NCI-H446 treated with DMSO at 0.1 percent for 48 hours (cell line): ENCODE measurements at places on chromosomes 3 and 15.

DNA sequence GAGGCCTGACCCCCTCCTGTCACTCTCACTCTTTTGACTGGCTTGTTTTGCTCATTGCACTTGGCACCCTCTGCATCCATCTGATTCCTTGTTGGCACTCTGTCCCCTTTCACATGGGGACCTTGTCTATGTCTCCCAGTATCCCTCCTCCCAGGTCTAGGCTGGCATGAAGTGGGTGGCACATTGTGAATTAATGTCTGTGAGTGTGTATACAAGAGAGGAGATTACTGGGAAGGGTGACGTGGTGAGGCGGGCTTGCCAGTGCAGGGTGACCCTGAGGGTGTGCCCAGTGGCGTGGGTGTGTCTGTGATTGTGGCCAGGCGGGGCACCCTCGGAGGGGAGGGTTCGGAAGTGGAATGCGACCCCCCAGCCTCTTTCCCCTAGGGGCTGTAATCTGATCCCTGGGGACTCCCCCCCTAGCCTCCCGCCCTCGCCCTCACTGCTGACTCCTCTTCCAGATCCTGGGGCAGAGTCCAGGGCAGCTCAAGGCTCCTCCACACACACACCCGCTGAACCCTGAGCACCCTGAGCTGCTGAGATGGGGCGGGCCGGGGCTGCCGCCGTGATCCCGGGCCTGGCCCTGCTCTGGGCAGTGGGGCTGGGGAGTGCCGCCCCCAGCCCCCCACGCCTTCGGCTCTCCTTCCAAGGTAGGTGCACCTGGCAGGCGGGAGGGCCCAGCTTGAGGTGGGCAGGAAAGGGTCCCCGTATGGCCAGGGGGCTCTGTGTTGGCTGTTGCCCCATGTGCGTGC, at the start of gene SEMA3B:
TSS of gene SEMA3B (plus strand) at position 445 of the 749 bp plus-strand sequence. CDS start at position 539, 94 bp downstream.
- no peak for DNase-seq

- DNase-seq = no peak
Observed at GRCh38 chr3:14242490-14243311, 64.1 kb downstream of the LSM3 start.

DNA sequence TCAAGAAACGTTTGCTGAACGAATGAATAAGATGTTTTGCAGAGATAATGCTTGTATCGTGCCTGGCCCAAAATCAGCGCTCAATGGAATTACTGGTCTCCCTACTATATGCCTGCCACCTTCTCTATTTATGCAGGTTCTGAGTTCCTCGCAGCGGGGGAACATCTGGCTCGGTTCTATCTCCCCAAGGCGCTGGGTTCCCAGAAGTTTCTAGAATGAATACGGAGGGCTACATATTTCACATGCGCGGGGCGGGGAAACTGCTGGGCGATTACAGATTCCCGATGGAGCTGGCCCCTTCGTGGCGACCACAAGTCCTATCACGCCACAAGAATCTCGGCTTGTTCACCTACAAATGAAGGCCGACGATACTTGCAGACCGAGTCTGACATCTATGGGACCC, 411 bp upstream of the EIF2B5 start:
- DNase-seq = no peak

- DNase-seq = peak; percentile 5
Observed at GRCh38 chr3:377158-377561, 180.6 kb downstream of the CHL1 start.

GRCh38 chr3:18098960-18099587, 326.1 kb downstream of the SATB1 start:
- DNase-seq = peak; percentile 1

DNA sequence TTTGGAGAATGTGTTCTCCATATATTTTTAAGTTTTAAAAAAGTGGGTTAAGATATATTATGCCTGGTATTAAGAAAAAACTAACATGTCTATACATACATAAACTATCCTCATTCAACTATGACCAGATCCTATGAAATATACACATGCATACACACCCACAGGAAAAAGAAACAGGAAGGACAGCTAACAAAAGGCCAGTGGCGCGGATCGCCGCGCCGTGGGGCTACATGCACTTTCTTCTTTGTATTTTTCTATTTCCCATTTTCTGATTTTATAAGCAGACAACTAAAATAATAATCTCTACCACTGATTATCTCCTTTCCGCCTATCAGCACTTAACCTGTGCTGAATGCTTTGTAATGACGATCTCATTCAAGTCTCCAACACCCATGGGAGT, 160.1 kb downstream of the OR4M2 start:
- DNase-seq = no peak

- peak; percentile 71 for DNase-seq
Observed at GRCh38 chr3:136195258-136196063, 674 bp downstream of the MSL2 start.

DNA sequence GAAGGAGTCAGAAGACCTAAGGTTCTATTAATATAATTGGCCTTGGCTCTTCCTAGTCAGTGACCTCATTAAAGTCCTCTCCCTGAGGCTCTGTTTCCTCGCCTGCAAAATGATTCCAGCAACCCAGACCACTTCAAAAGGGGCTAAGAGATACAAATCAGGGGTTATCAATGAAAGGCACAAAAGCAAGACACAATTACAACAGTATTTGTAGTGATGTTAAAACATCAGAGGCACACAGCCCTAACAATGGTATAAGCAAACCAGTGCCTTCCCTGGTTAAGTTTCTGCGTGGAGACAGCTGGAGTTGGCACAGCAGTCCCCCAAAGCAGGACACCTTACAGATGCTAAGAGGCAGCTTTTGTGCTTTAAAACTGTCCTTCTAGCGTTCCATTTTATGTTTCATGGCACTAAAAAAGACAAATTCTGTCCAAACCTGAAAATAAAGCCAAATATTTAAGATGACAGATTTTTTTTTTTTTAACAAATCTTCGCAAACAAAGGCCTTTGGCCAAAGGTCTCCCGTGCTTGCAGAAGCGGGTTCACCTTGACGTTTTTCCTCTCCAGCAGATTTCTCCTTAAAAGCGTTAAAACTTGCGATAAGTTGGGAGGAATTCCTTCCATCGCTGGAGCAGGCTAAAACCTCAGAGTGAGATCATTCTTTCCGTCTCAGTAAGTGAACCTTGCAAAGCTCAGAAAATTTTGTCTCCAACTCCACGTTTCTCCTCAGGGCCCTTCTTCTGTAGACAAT, 999 bp downstream of the ZNF280D start:
- no peak for DNase-seq

DNA sequence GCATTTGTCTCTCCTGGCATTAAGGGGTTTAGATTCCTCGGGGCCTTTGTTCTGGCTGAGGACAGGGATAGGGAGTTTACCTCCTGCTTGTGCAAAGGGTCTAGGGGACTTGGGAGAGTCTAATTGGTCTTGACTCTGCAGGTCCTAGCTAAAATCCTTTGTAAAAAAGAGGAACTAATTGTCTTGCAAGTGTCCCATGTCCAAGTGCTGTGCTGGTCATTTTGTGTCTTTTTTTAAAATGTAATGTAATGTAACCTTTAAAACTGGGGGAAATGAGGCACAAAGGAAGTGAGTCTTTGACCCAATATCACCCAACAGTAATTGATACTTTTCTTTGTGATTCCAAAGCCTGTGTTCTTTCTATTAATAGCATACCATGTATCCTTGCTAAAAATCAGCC, 14.9 kb upstream of the C3orf80 start:
- DNase-seq = no peak

GRCh38 chr15:95196176-95196915, 965.0 kb downstream of the MCTP2 start:
- DNase-seq = no peak

- no peak for DNase-seq
Observed at GRCh38 chr15:66098022-66098363, 155.6 kb downstream of the MEGF11 start.

DNA sequence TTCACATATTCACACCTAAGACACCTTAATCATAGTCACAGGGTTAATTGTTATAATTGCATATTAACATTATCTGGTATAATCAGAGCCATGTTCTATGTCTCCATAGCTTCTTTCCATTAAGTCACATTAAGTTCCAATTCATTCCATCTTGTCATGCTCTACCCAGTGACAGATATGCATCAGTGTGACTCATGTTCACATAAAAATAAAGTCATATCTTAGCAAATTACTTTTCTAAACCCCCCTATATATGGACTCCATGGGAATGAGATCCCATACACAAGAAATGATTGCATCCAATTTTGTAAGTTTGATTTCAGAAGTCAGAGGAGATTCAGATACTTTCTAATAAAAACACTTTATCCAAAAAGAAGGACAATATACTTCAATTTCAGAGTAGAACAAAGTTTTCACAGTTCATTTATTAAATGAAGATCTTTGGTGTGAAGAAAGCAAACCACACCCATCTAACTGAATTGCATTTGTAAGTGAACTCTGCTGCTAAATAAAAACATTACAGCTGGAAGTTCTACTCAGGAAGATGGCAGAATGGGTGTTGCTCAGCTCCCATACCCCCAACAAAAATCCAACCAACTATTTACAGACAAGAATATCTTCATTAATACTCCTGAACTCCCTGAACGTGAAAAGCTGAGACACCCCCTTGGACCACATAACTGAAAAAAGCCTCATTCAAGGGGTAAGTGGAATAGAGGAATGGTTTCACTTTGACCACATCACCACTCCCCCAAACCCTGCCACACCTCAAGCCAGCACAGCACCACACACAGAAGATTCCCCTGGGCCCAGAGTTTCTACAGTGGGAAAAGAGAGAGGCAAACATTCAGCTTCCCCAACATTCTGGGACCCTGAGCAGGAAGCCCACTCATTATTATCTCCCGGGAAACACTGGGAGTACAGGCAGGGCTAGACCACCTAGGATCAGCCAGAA, 27.6 kb downstream of the THBS1 start:
- no peak for DNase-seq

- no peak for DNase-seq
Observed at GRCh38 chr3:125125821-125126245, 70.0 kb upstream of the HEG1 start.

DNA sequence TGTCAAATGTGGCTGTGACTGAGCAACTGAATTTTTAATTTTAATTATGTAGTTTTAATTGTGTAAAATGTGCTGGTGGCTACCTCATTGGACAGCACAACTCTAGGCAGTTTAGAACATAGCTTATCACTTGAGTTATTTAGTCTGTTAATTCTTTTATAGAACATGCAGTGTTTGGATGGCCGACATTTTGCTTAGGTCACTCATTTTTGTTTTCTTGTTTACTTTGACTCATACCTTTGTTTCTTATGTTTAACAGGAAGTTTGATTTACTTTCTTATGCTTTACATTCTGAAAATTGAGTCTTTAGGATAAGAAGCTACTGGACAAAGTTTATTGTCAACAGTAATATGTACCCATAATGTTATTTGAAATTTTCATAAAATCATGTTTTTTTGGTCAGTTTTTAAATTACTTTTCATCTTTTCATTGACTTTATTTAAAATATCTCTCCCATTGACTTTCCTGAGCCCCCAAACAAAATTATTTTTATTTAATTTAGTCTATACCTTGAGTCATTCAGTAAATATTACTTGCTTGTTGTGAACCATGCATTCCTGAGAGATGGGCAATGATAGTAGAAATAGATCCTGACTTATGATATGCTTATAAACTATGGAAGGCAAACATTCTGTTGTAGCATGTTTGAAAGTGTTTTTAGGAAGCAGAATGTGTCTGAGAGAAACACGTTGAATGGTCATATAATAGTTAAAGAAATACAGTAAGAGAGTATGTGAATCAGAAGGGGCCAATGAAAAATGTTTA, 60.6 kb downstream of the TCF12 start:
- DNase-seq = no peak

- DNase-seq = peak; percentile 49
Observed at GRCh38 chr3:156492801-156493261, 62.1 kb downstream of the SSR3 start.

- no peak for DNase-seq
Observed at GRCh38 chr3:109899925-109900324, 562.6 kb upstream of the DPPA4 start.

DNA sequence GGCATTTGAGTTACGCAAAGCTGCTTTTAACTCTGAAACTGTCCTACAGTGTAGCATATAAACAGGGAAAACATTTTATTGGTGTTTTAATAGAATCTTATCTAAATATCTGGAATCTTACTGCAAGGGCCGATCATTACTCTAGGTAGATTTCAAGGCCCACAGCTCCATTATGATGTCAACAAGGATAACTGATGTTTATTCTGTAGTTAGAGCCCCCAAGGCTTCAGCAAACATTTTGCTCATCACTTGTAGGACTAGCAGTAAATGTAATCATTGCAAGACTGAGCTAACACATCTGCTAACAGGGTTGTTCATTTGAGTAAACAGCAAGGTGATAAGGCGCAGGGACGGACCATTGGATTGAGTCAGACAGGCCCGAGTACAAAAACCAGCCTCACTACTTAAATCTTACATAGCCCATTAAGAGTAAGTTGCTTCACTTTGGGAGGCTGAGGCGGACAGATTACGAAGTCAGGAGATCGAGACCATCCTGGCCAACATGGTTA, 332.5 kb upstream of the TPRG1 start:
- DNase-seq = no peak

- no peak for DNase-seq
Observed at GRCh38 chr15:74780523-74781430, 1.1 kb upstream of the CSK start.

- DNase-seq = peak; percentile 16
Observed at GRCh38 chr3:43155464-43156121, 49.7 kb upstream of the POMGNT2 start.

- DNase-seq = no peak
Observed at GRCh38 chr15:88814393-88814792, 11.2 kb downstream of the ACAN start.

GRCh38 chr3:171615686-171616085, 155.5 kb upstream of the TNIK start:
- no peak for DNase-seq

GRCh38 chr15:65927545-65927944, 58.3 kb downstream of the RAB11A start:
- DNase-seq = no peak

GRCh38 chr3:17602126-17602525, 140.3 kb downstream of the TBC1D5 start:
- no peak for DNase-seq

DNA sequence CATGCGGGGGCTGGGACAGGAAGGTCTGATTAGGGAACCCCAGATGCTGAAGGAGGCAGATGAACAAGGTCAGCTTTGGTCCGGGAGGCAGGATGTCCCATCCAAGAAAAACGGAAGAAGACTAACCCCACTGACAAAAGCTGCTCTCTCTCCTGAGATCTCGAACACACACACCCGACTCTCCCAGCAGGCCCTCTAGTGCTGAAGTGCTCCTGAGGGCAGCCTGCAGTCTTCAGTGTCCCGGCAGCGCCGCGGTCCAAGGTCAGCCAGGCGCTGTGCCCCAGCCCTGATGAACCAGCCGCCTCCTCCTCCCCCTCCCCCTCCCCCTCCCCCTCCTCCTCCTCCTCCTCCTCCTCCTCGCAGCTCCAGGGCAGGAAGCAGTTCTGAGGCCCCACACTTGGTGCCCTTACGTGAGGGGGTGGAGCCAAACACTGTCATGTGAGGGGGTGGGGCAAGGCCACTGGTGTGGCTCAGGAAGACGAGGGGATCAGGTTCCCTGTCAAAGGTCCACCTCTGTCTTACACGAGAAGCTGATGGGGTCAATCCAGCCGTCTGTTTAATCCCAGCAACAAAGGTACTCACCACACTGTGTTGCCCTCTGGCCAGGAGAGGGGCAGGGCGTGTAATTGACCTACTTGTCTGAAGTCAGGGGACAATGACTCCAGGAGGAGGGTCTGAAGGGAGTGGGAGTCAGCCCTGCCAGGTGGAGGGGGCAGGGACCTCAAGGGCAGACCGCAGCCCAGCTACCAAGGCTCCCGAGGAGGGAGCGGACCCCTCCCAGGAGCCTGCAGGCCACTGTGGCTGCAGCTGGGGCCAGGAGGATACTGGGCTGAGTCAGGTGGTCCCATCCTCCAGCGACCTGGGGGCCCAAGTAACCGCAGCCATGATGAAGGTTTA, 34.3 kb downstream of the PRR23E start:
- DNase-seq = no peak

GRCh38 chr3:146747928-146748327, 142.8 kb upstream of the PLSCR5 start:
- DNase-seq = peak; percentile 10
